ENCODE measurements at places on chromosomes 1 and 21. TPM values are rescaled to one million over a fixed set of nuclear protein-coding genes. Genes with fewer than 3 reads are reported as not detected.

- DNase-seq, result no peak
Measured at GRCh38 chr1:966704-967300, 520 bp downstream of the PLEKHN1 start.

GRCh38 chr1:9689971-9690381 is 38.4 kb downstream of the PIK3CD start:
- no peak for DNase-seq

DNA sequence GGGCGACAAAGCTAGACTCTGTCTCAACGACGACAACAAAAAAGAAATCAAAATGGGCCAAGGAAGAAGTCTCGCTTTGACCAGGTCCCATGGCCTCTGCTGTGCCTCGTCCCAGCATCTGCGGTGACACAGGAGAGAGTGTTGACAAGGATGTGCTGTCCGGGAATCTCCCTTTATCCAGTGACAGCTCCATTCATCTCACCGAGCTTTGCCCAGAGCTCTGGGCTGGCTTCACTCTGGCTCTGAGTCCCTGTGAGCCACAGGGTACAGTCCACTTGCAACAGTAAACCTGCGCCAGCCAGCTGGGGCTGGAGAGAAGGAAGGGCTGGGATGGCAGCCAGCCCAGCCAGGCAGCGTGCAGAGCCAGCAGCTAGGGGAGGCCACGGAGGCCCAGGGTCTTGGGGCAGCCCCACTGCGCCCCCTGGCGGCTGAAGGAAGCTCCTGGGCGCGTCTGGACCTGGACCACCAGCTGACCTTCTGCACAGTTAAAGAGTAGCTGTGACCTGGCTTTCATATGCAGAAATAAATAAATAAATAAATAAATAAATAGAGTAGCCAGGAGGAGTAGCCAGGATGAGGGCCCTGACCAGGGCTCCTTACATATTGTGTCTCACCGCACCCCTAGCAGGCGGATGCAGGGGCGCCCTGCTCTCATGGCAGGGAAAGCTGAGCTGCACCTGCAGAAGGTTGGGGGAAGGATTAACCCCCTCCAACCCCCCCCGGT is 29.7 kb downstream of the ENO1 start:
- DNase-seq, result peak; percentile 96

DNA sequence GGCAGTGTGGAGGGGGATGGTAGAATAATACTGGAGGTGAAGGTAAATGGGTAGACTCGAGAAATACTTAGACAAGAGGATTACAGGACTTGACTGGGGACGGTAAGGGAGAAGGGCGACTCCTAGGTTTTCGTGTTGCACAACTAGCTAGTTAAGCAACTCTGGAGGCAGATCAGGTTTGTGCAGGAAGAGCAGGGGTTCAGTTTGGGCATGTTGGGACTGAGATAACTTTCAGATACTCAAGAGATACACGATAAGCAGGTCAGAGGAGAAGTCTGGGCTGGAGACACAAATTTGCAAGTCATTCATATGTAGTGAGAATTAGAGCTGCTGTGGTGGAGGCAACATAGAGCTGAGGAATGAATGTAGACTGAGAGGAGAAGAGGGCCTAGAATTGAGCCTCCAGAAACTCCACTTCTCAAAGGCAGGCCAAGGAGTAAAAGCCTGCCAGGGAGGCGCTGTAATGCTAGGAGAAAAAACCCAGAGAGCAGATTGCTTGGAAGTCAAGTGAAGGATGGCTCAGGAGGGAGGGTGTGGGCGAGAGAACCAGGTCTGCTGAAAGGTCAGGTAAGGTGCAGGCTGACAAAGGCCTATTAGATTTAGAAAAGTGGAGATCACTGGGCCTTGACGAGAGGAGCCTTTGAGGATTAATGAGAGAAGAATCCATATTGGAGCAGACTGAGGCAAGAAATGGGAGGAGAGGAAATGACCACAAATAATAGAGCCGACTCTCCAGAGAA is 20.8 kb downstream of the MAB21L3 start:
- DNase-seq, result no peak

GRCh38 chr21:35149698-35150097 is 100.6 kb upstream of the RUNX1 start:
- no peak for DNase-seq

- DNase-seq, result no peak
Measured at GRCh38 chr1:214028649-214029406, 41.1 kb downstream of the PROX1 start.

DNA sequence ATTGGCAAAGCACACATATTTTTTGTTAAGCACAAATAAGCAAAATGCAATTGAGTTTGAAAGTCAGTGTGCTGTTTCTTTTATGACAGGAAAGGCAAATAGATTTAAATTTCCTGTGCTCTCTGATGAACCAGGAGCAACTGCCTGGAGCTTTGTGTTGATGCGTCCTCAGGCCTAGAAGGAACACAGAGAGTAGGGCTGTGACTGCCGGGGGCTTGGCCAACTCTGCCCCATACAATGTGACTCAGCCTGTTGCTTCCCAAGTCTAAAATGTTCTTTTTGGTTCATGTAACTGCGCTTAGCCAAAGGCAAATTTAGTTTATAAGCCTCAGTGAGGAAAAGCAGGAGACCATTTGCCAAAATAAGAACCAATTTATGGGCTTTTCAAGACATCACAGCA is 37.5 kb downstream of the TOR1AIP2 start:
- no peak for DNase-seq

GRCh38 chr1:184068354-184068753 is 16.8 kb downstream of the TSEN15 start:
- no peak for DNase-seq

DNA sequence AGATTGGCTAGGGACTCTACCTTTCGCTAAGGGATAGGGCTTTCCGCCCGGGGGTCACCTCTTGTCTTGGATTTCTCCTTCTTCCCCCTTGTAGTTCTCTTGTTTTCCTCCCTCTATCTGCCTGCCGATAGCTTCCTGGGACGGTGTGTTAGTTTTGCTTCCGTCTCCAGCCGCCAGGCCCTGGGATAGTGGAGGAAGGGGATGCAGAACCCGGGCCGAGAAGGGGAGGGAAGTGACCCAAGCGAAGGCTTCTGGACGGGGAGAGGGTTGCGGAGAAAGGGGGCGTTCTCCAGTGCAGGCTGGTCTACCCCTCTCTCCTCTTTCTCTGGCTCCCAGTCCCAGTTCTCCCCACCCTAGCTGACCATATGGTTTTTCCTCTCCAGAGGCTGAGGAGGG is 871 bp downstream of the TUFT1 start:
- DNase-seq, result peak; percentile 35

DNA sequence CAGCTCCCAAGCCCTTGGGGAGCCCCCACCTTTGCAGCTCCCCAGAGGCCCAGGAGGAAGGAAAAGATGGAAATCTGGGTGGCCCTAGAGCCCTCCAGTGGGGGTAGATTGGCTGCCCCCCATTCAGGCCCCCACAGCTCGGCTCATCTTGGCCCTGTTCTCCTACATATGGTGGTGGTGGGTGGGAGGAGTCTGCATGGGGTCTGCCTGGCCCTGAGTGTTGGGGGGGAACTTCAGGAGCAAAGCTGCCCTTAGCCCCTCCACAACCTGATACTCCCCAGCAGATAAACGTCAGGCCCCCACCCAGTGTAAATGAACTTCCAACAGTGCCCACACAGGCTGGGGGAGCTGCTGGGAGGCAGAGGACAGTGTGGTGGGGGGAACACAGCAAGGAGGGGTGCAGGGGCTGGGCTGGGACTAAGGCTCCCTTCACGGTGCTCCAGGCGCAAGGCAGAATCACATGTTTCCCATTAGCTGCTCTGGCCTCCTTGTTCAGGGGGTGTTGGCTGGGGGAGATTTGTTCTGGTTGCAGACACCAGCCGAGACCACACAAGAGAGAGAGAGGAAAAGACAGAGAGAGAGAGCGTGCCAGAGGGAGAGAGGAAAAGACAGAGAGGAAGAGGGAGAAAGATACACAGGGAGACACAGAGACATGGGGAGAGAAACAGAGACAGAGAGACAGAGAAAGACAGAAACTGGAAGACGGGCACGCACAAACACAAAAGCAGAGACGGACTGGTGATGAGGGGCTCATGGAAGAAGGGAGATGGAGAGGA is 42.6 kb downstream of the AHDC1 start:
- peak; percentile 94 for DNase-seq

GRCh38 chr1:154791292-154792166 is 78.6 kb downstream of the KCNN3 start:
- DNase-seq, result no peak

DNA sequence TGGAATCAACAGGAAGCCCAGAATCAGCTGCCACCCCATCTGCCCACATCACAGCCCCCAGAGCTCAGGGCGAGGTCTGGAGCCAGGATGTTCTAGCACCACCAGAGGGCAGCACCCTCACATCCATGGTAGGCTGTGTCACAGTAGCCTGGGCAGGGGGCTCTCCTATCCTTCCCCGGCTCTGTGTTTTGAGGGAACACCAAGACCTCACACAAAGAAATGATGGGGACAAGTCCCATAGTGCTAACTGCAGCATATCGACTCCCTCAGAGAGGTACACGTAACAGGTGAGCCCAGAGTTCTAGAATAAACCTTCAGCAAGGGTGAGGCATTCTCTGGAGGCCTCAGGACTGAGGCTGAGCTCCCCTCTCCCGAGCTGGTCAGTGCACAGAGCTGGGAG is 2.3 kb upstream of the KCNC4 start:
- DNase-seq, result peak; percentile 54

GRCh38 chr1:154867064-154867825 is 2.8 kb downstream of the KCNN3 start:
- peak; percentile 63 for DNase-seq

DNA sequence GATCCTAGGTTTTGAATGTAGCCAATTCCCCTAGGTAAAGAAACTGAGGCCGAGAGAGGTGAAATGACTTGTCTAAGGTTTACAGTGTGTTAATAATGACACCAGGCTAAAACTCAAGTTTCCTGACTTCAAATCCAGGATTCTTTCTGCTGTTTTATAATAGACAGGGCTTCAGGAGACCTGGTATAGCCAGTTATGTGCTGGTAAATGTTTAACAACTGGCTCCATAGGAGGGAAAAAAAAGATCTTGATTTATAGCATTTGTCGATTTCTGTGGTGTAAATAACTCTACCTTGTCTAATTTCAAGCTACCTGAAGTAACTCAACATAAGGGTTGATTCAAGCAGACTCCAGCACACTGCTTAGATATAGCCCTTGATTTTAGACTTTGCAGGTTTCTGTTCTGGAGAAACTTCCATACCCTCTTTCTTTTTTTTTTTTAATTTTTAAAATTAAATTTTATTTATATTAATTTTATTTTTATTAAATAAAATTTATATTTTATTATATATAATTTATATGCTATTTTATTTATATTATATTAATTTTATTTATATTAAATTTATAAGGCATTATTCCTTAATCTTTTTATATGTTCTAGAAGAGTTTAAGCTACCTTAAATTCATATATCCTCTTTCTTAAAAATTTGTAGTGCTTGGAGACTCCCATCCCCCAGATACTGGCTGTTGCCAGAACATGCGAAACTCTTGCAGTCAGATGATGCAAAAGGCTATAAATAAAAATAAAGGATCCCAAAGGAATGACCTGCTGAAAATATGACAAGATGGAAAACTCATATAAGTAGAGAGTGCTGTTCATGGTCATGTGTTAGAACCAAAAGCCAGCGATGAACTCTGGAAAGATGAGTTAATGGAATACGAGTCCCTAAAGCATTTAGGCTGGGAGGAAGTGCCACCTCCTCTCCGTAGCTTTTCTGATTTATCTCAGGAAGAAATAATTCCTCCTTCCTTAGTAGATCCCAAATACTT is 35.4 kb upstream of the SRSF10 start:
- DNase-seq, result peak; percentile 99

DNA sequence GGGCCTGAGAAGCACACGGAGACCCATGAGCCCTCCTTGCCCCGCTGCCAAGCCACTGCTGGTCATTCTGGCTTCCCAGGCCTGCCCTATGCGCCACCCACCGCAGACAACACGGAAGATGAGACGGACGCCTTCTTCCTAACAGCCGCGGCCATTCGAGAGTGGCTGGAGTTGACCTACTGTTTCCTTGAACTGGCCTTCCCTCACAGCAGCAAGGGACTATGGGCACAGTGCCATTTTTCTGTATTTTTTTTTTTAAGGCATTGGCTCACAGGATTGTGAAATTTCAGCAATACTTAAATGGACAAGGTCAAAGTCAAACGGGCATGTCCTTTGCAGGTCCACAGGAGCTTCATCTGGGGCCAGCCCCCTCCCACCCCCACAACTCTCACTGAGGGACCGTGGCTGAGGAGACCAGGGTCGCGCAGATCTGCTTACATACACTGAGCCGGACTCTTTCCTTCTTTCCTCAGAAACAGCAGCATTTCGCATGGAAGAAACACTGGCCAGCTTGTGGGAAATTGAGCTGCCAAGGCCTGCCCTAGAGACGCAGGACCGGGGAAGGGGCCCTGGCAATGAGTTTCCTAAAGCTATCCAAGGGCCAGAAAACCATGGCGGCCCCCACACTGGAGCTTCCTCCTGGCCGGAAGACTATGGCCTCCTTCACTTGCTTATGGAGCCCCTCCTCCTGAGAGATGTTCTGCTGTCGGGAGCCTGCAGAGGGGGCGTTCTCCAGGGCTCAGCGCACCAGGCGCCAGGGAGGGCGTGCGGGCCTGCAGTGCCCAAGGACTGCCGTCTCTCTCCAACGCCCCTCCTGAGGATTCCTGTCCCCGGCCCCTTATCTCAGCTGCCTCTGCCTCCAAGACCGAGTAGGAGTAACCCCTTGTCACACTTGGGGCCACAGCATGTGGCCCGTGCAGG is 98.9 kb downstream of the PGBD5 start:
- DNase-seq, result no peak

- DNase-seq, result no peak
Measured at GRCh38 chr21:38986406-38986805, 180.7 kb downstream of the ETS2 start.

GRCh38 chr1:55067022-55067778 is 27.9 kb downstream of the PCSK9 start:
- DNase-seq, result peak; percentile 56

- no peak for DNase-seq
Measured at GRCh38 chr1:76715474-76715873, 151.8 kb upstream of the ST6GALNAC5 start.

Gene CELA2B
- total RNA-seq, result 2.7 TPM

Gene ATP1A2
- 55.0 TPM for total RNA-seq

Gene OR2W3
- 0.27 TPM for total RNA-seq

Gene KCNAB2
- 2.4 TPM for total RNA-seq
